ENCODE measurements at places on chromosomes 4 and X.

GRCh38 chr4:5134620-5135019, 83.3 kb downstream of the STK32B start:
- DNase-seq, result no peak

DNA sequence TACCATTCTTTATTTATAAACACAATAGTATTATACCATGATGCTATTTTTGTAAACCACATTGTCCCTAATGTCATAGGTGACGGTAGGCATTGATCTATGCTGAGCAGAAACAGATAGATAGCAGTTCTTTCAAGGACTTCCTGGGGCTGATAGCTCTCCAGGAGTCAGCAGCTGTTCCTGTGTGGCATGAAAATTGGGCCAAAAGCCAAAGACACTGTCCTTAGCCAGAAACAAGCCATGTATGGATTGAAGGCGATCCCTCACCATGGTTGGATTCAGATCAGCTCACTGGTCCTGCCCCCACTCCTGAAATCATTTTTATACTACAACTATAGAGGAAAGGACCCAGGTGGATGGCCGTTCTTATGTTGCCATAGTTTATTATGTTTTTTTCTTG, 53.6 kb downstream of the DDX60 start:
- no peak for DNase-seq

GRCh38 chr4:89056953-89057398, at the start of gene FAM13A:
TSS of gene FAM13A (minus strand) at chr4:89057185. CDS start at chr4:89056964, 221 bp downstream.
- DNase-seq, result peak; percentile 99

DNA sequence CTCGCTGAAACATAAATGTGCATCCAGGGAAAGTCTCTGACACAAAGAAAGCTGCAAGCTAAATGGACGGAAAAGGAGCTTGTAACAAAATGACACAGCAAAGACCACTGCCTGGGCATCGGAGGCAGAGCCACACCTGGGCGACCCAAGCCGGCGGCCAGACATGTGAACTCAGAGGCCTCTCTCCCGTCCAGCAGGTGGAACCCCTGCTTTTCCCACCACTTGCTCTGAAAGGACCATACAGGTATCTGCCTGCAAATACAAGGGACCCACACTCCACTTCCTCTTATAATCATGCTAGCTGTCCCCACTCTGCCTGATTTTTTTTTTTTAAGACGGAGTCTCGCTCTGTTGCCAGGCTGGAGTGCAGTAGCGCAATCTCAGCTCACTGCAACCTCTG, 12.0 kb downstream of the CPLX1 start:
- DNase-seq, result no peak

DNA sequence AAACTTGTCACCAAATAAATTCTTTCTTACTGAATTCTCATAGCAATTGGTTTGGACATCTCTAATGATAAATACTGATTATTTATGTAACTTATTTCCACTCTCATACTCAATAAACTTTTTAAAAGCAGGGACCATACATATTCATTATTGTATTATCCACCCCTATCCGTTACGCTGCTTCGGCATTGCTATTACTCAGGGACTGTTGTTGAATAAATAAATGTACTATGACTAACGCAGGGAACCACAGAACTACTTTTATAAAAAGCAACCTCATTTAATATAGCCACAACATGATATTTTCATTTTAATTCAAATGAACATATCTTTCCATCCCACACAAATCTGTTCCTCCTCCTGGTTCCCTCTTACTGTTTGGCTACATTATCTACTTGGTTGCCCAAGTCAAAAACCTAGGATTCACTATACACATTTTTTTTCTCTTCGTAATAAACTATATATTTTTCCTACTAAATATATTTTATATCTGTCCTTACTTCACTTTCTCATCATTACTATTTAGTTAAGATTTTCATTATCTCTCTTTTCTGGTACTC, 14.9 kb upstream of the ANKRD50 start:
- DNase-seq, result no peak

- no peak for DNase-seq
Measured at GRCh38 chr4:141309874-141310273, 89.2 kb downstream of the ZNF330 start.

DNA sequence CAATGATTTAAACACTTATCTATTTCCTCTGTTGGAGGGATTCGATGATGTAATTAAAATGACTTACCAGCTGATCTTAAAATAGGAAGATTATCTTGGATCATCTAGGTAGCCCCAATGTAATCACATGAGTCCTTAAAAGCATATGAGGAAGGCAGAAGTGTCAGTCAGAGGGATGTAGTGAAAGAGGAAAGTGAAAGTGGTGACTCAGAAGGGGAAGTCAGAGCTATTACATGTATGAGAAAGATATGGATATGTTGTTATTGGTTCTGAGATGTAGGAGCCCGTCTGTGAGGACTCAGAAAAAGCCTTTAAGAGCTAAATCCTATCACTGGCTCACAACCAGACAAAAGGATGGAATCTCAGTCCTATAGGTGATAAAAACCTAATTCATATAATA, 456.4 kb downstream of the DACH2 start:
- no peak for DNase-seq
